ENCODE measurements at places on chromosomes 16 and 17.

DNA sequence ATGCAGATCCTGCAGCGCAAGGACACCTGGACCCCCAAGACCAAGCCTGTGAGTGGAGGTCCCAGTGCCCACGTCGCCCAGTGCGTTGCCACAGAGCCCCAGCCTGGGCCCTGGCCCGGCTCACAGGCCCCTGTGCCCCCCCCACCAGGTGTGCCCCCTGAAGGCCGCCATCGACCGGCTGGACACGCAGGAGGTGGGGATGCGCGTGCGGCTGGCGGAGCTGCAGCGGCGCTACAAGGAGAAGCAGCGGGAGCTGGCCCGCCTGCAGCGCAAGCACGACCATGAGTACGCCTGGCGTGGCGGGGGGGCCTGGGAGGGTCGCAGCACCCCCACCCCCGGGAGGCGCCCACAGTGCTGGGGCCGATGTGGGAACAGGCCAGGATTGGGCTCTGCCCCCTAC is 56.6 kb downstream of the BAHCC1 start:
- no peak for DNase-seq

DNA sequence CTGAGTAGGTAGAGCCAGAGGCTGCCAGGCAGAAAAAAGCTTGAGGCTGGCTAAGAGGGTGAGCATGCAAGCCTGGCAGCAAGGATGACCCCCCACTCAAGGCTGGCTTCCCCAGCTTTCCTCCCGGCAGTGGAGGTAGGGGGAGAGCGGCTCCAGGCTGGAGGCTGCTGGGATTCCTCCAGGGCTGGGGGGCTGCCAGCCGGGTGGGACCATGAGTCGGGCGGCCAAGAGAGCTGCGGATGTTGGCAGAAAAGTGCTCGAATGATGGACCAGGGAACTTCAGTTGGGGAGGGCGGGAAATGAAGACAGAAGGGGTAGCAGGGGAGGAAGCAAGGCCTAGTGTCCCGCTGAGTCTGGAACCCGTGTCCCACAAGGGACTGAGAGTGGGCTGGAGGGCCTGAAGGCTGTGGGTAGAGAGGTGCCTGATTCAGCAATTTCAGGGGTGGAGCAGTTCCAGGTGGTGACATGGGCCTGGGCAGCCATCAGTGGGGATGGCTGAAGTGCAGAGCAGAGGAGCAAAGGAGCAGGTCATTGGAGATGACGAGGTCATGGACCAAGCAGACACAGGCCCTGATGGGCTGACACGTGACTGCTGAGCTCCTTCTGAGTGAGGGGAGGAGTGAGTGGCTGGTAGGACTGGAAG is 20.3 kb downstream of the HSD11B2 start:
- DNase-seq = no peak

- DNase-seq = no peak
Observed at GRCh38 chr16:89261691-89262563, 44.4 kb downstream of the ZNF778 start.

DNA sequence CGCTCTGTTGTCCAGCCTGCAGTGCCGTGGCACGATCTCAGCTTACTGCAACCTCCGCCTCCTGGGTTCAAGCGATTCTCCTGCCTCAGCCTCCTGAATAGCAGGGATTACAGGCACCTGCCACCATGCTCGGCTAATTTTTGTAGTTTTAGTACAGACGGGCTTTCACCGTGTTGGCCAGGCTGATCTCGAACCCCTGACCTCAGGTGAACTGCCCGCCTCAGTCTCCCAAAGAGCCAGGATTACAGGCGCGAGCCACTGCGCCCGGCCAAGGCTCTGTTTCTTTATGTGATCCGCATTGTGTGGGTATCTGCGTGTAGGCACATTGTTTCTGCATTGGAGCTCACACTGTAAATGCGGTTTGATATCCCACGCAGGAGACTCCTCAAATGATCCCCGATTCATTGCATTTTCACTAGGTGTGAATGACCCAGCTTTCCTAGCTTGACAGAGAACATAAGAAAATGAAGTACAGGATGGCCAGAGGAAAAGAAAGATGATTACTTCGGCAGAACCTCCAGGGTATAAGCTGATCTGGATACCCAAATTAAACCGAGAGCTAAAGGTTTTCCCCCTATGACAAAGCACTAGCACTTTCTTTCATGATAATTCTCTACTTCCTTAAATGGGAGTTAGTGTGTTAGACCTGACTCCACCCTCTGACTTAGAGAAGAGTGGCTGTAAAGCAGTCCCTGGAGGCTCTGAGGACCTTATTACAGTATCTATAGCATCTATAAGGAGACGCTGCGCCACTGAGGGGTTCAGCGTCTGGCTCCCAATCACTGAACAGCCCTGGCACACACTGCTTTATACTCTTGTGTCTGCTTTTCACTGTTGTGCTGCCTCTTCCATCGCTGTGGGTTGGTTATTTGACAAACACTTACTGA is 17.3 kb downstream of the COTL1 start:
- no peak for DNase-seq

DNA sequence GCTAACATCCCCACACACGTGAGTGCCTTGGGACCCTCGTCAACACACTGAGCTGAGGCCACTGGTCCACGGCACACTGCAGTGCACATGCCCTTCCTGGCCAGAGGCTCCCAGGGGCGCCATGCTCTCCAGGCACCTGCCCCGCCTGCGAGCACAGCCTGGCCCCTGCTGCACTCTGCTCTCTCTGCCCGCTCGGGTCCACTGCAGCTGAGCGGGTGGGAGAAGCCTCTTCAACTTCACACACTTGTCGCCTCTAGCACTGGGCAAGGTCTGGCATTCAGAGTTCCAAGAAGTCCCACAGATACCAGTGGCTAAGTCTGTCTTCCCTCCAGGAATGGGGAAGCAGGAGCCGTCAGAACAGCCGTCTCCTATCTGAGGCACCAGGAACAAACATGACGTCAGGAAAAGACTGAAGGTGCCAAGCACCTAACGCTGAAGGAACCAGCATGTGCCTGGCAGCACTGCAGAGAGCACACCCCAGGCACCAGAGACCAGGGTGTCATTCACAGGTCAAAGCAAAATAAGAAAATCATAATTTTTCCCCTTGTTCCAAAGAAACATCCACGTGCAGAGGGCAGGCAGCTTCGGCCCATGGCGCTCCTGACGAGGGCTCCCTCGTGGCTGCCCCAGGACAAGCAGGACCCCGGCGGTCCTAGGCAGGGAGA is 82.9 kb downstream of the ZNF778 start:
- DNase-seq = no peak

DNA sequence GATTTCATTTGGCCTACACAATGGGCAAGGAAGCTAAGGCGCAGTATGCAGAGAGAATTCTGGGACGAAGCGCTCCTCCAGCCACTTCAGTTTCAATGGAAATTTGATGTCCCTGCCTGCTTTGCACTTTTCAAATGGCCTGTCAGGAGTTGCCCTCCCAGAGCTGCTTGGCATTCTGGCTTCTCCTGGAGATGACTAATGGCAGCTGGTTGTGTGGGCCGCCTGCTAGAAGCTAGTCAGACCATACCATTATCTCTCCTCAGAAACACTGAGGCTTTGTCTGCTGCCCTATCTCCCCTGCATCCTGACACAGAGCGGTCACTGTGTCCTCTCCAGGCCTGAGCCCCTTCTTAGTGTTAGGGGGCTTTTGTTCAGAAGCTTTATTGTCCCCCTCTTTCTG is 180.1 kb downstream of the SPECC1 start:
- no peak for DNase-seq

DNA sequence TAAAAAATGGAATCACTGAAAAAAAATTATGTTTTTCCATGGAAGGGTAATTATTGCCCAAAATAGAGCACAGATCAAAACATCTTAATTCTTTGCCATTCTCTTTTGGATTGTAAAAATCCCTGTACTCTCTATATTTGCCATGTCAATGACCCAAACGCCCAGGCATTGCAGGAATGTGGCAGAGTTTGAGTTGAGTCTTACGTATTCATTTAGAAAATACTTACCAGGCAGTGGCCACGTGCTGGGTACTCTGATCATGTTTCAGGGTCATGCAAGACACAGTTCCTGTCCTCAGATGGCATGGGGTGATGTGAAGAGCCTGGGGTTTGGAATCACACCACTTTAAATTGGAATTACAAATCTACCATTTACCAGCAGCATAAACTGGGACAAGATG is 267.7 kb downstream of the ABCC12 start:
- no peak for DNase-seq

GRCh38 chr16:84121007-84121406 is 4.3 kb upstream of the MBTPS1 start:
- no peak for DNase-seq

GRCh38 chr16:85422196-85422631 is 190.9 kb upstream of the GSE1 start:
- no peak for DNase-seq

DNA sequence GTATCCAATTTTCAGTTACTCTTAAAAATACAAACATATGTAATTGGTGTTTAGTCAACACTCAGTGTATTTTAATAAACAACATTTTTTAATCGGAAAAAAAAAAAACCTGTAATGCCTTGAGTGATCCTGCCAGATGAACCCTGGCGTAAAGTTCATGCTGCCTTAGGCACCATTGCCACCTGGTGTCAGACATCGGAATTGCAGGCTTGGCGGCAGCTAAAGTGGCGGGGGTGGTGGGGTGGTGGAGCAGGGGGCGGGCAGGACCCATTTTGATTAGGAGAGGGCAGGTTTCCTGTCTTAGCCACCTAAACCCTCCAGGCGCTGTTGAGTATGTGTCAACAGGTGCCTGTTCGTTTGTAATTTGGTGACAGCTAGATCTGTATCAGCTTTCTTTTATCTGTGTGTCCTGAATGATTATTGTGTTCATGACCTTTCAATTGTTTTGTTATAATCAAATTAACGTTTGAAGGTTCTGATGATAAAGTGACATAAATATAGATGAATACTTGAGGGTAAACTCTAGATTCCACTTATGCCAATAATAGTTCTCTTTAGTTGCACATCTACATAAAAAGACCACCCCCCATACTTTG is 588.7 kb downstream of the CDH13 start:
- DNase-seq = no peak

GRCh38 chr16:30395992-30396585 is 869 bp downstream of the ZNF48 start:
- no peak for DNase-seq

GRCh38 chr16:17803625-17804410 is 333.1 kb upstream of the XYLT1 start:
- DNase-seq = no peak

GRCh38 chr17:71821511-71821910 is 299.3 kb upstream of the SOX9 start:
- peak; percentile 13 for DNase-seq

DNA sequence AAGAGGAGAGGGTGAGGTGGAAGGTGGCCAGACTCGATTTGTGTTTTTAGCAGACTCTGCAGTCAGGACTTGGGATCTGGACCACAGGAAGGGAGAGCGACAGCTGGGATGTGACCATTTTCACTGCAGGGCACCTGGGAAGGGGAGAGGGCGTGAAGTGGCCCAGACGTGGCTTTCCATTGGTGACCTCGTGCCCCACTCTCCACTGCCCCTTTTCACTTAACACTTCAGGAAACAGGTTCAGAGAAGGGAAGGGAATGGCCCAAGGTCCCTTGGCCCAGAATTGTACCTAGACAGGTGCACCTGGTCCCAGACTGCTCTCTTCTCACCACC is 22.9 kb upstream of the MPRIP start:
- no peak for DNase-seq

- DNase-seq = no peak
Observed at GRCh38 chr17:81846743-81847689, 12.2 kb upstream of the PPP1R27 start.

DNA sequence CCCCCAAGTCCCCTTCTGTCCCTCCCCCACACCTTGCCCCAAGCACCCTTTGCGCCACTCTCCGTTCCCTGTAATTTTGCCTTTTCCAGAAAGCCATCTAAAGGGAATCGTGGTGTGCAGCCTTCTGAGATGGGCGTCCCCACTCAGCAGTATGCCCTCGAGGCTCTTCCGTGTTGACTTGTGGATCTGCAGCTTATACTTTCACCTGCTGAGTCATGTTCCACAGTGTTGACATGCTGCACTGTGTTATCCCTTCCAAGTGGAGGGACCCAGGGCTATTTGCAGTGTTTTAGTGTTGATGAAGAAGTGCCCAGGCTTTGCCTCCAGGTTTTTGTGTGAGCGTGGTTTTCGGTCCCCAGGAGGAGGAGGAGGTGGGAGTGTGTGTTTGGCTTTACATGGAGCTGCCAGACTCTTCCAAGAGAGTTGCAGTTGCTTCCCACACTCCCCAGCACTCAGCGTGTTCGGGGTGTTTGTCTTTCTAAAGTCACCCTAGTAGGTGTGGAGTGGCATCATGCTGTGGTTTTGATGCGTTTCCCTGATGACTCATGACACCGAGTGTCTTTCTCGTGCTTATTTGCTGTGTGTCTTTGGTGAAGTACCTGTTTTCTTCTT is 32.1 kb upstream of the JPT2 start:
- DNase-seq = no peak

DNA sequence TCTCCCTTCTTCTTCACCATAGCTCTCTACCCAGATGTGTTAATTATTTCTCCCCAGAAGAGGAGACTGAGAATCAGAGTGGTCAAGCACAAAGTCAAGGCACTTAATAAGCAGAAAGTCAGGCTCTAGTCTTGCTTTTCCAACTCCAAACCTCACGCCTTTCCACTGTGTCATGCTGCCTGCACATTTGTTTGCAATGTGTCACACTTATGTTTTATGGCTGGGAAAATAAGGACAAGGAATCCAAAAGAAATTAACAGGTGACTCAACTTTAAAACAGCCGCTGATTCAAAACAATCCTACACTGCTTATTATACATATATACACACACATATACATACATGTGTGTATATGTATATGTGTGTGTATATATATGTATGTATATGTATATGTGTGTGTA is 255.7 kb upstream of the DYNLRB2 start:
- no peak for DNase-seq

- DNase-seq = no peak
Observed at GRCh38 chr16:85314512-85314971, 202.3 kb upstream of the CIBAR2 start.

DNA sequence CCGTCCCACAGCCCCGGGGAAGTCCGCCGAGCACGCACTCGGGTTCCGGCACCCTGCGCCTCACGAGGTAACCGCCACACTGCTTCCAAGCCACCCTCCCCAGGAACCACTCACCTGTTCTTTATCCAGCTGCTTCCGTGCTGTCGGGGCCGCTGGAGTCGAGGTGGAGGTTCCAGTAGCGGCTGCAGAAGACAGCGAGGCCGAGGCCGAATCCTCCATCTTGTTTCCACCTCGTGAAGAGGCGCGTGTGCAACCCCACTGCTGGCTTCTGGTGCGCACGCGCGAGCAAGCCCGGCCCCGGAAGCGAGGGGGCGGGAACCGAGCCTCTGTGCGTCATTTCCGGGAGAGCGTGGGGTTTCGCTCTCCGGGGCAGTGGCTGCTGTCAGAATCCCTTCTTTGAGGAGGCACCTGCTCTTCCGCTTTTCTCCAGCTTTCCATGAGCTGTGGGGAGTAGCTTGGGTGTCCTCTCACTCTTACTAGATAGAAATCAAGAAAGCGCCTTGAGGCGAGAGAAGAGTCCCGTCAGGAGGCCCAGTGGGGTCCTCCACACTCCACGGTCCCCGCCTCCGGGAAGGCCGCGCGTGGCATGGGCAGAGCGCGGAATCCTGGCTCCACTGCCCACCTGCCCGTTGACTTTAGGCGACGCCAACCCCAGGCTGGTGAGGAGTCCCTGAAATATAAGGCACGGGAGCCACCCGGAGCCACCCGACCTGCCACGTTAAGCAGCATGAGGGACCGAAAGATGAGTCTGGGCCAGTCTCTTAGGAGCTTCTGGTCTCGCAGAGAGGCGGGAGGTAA is at the start of gene RSL1D1:
TSS of gene RSL1D1 (minus strand) at position 249 of the 798 bp plus-strand sequence. CDS start at position 219, 30 bp downstream.
- DNase-seq = peak; percentile 94

- no peak for DNase-seq
Observed at GRCh38 chr16:84514295-84514873, 9.9 kb upstream of the MEAK7 start.

GRCh38 chr16:20803561-20804214 is 2.6 kb downstream of the ERI2 start:
- peak; percentile 6 for DNase-seq

- DNase-seq = no peak
Observed at GRCh38 chr16:66507731-66508239, 42.1 kb downstream of the TK2 start.

Data from left kidney (tissue), 8 donors.